ENCODE measurements at places on chromosomes 1 and 21.

DNA sequence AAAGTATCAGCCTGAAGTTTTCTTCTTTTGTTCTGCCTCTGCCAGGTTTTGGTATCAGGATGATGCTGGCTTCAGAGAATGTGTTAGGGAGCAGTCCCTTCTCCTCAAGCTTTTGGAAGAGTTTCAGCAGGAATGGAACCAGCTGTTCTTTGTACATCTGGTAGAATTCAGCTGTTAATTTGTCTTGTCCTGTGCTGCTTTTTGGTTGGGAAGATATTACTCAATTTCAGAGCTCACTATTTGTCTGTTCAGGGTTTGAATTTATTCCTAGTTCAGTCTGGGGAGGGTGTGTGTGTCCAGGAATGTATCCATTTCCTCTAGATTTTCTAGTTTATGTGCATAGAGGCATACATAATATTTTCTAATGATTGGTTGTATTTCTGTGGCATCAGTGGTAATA lies 12.8 kb downstream of the ZNF678 start:
- DNase-seq, result no peak

GRCh38 chr1:28172713-28173150 lies 3.8 kb downstream of the PTAFR start:
- no peak for DNase-seq

DNA sequence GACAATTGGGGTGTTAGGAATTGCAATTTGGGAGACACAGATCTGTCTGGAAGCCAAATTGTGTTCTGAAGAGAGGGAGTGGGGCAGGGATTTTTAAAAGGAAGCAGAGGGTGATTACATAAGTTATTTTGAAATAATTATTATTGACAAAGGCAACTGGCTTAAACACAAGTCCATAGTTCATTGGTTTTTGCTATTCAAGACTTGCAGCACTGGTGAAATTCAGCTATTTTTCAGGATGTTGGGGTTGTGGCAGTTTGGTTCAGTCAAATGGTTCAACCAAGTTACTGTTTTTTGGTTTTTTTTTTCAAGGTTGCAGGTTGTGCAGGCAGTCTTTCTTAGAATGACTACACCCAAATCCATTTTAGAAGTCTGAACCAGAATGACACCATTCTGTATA lies 300.0 kb upstream of the DEPDC1 start:
- no peak for DNase-seq

- DNase-seq, result no peak
Observed at GRCh38 chr1:184664661-184665060, 90.0 kb downstream of the EDEM3 start.

- no peak for DNase-seq
Observed at GRCh38 chr1:32948905-32949304, 15.7 kb downstream of the RNF19B start.

All from fibroblast of skin of back (primary cell).